ENCODE measurements at places on chromosomes 7 and 10.

DNA sequence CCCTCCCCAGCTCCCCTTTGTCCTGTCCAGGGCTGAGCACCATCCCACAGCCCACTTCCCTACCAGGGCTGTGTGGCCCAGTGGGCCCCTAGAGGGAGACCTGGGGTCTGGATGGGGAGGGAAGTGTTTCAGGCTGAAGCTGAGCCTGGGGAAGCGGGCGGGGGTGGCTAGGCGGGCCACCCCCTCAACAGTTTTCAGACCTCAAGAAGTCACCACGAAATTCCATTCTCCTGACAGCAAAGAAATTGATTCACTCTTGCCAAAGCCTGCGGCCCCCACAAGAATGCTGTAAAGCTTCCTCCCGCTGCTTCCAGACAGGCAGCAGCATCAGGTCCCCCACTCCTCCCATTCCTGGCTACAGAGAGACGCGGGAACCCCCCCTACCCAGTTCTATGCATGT, 2.5 kb upstream of the LFNG start:
- DNase-seq, result no peak

- DNase-seq, result no peak
These were observed 58.9 kb downstream of the ALOX5 start for GRCh38 chr10:45432700-45433472.

GRCh38 chr10:19316204-19316870, 267.7 kb downstream of the MALRD1 start:
- DNase-seq, result no peak

GRCh38 chr7:135678612-135679575, 16.6 kb downstream of the STMP1 start:
- no peak for DNase-seq

GRCh38 chr10:21720090-21720489, 186.1 kb downstream of the MLLT10 start:
- DNase-seq, result no peak
